CD4-positive, alpha-beta T cell (primary cell): ENCODE measurements at places on chromosomes 5 and 9.

DNA sequence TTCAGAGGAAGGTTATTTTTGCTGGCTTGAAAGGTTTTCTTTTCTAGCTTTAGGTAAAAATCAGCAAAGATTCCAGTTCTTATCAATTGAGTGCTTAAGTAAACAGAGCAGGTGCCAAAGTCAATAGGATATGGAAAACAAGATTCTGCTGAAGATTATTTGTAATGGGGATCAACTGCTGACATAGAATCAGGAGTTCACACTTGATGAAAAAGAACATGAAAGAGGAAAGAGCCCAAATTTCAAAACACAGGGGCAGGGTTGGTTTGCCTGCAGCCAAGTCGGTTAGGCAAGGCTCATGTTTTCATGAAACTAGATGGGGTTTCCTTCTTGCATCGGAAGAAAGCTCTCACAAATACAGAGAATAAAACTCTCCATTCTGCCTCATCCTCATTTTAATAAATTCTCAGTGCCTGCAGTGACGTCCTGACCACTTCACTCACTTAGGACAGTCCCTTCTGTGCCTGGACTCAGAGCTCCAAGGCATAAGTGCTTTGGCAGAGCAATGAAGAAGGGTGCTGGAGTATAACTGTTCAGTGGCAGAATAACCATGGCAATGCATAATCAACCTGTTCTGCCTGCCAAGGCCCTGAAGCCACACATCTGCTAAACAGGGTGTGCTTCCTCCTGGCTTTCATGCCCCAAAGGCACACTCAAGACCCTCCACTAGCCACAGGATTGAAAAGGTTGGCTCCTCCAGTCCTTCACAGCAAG lies 179.6 kb downstream of the GNAQ start:
- DNase-seq: no peak

DNA sequence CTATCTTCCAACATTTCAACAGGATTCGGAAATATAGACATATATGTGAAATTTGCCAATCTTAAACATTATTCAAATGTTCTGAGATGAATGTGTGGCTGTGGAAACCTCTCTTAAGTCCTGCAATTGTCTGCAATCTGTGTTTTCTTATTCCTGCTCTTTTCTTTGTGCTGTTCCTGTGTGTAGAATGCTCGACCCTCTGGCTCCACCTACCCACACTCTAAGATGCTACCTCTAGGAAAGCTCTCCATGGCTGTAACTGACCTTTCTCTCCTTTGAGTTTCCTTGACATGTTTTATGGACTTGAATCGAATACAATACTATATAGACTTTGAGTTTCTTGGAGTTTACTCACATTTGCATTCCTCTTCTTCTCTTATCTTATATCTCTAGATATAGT lies 120.6 kb upstream of the ASTN2 start:
- no peak for DNase-seq

DNA sequence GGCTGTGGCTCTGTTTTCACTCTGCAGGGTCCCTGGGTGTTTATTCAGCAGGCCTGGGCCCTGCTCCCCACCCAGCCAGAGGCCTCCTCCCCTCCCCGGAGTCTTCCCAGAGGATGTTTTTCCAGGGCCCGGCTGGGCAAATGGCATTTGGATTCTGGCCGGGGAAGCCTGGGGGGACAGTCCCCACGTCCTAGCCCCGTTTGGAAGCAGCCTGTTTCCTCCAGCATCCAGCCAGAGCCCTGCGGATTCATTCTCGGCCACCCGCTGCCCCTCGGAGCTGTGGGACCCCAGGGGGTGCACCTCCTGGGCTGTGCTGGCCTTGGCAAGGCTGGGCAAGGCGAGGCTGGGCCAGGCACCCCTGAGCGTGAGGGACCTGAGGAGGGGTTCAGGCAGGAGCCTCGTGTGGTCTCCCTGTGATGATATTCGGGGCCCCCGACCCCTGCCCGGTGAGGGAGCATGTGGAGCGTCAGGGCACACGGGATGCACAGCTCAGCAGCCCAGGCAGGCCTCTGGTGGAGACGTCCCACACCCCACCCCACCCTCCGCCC lies 48.8 kb upstream of the EGFL7 start:
- no peak for DNase-seq

DNA sequence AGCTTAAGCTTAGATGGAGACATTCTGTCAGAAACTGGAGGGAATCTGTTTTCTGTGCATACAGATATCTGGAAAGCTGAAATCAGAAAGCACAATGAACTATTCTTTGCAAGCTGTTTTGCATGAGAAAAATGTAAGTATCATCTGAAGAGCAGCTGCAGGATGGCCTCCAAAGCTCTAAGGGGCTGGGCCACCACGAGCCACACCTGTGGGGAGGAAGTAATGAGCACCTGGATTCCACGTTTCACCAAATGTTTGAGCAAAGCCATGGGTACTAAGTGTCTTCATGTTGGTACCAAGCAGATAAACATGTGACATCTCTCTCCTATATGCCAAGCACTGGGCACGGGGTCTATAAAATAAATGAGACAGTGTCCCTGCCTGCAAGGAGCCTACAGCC lies 199.3 kb downstream of the TTLL11 start:
- no peak for DNase-seq

GRCh38 chr5:174706997-174707572 lies 17.3 kb upstream of the MSX2 start:
- no peak for DNase-seq

DNA sequence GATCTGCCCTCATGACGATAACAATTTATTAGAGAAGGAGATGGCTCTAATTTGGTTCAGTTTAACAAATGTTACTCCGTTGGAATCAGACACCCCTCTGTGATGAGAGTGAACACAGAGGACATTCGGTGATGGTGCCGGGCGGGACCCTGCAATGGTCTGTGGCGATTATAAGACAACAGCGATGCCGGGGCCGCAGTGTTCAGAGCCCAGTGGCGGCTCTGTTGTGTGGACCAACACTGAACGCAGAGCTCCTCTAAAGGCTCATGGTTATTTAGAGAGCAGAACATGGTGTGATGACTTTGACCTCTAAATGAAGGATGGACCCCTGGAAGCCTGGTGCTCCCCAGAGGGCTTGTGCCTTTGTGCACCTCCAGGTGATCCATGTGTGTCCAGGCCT lies 21.2 kb downstream of the UBE2QL1 start:
- DNase-seq: no peak

DNA sequence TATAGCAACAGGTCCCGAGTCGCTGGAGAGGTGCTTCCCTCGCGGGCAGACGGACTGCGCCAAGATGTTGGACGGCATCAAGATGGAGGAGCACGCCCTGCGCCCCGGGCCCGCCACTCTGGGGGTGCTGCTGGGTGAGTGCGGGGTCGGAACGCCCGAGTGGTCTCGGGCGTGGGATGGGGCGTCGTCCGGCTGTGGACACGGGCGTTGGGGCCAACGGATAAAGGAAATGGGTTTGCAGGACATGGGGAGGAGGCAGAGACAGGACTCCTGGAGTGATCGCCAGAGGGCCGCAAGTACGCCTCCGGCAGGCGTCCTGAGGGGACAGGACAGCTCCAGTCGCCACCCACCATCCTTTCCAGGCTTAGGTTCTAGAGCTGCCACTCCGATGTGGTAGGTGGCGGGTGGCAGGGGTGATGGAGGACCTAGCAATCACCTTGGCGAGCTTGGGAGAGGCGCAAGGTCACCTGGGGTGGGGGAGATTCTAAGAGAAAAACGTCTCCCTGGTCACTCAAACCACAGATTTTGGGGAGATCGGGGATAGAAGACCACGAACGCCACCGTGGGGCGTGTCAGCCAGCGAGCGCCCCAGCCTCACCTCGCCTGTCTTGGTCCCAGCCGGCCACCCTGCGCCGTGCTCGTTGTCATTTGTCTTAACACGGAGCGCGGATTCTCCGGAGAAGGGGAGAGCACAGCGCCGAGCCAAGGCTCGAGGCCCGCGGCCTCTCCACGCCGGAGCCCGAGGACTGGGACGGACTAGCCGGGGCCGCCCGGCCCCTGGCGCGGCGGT lies 922 bp downstream of the LMX1B start:
- DNase-seq: no peak

GRCh38 chr9:95721061-95721531 lies 154.4 kb upstream of the ERCC6L2 start:
- DNase-seq: no peak

DNA sequence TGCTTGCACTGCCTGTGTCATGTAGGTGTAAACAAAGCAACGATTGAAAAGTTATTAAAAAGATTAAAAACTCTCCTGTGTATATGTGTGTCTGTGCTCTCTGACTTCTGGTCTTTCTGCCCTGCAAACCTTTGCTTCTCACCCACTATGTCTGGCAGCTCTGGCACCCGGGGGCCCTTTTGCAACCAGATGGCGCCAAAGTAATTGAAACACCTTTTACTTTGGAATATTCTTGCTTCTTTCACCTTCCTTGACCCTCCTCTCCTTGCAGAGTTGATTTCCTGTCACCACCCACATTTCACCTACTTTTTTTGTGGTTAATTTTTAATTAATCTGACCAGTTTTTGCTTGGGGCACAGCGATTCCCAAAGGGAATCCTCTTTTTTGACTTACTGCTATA lies 275.5 kb downstream of the ARHGEF28 start:
- DNase-seq: no peak

DNA sequence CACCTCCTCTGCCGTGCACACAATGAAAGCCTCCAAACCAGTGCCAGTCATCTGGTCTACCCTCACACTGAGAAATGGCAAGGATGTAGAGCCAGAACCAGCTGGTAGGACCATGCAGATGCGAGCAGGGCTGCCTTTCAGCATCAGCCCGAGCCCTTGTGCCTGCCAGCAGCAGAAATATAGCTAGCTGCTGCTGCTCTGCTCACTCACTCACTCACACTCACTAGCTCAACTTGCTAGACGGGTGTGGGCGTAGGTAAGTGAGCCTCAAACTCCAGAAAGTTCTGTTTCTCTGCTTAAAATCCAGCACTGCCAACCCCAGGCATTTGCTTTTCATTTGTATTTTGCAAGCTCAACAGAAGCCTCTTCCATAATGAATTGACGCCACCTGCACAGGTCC lies 114.0 kb downstream of the DRD1 start:
- no peak for DNase-seq

DNA sequence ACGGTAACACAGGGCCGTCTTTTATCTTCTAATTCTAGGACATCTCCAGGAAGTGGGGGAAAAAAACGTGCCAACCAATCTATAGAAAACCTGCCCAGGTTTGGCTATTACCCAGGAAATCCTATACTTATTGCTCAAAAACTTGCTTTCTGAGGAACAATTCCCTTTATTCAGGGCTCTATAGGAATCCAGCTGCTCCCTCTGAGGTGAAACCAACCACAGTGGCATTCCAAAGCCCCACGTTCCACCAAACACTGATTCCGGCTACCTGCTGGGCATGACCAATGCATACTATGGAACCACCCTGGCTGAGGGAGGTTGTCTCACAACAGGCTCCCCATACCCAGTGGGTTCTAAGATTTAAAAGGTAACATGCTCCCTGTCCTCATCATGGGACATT lies 57.6 kb downstream of the GLIS3 start:
- DNase-seq: no peak

DNA sequence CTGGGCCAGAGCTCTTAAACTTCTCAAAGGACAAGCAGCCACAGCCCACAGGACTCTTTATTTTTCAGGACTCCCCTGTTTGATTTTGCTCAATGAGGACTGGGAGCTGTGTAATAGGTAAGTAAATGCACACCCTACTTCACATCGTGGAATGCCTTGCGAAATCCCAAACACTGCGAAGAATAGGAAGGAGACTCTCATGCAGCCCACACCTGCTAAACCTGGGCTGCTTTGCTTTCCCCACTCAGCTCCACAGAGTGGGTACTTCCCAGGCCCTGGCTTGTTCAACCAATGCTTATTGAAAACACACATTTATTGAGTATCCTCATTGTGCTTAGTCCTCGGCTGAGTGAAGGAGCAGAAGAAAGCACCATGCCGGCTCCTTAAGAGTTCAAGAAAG lies 103.3 kb upstream of the FSTL4 start:
- DNase-seq: no peak

DNA sequence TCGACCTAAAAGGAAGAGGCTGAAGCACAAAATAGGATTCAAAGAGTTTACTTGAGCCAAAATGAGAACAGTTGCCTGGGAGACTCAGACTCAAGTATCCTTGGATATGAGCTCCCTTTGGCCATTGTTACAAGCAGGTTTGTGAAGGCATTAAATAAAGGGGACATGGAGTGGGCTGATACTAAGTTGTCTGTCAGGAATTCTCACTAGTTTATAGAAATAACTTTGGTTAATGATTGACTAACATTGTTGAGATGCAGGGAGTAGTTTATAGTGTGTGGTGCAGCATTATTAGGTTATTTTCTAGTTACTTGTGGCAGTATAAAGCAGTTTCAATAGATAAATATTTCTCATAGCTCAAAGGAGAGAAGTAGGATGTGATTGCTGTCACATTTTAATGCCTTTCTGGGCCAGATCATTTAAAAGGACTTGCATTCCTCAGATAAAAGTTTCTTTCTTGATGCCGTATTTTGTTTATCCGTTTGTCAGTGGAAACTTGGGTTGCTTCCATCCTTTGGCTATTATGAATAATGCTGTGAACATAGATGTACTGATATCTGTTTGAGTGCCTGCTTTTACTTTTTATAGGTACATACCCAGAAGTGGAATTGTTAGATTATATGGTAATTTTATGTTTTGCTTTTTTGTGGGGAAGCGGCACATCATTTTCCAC lies 9.1 kb downstream of the AP3S1 start:
- DNase-seq: no peak

DNA sequence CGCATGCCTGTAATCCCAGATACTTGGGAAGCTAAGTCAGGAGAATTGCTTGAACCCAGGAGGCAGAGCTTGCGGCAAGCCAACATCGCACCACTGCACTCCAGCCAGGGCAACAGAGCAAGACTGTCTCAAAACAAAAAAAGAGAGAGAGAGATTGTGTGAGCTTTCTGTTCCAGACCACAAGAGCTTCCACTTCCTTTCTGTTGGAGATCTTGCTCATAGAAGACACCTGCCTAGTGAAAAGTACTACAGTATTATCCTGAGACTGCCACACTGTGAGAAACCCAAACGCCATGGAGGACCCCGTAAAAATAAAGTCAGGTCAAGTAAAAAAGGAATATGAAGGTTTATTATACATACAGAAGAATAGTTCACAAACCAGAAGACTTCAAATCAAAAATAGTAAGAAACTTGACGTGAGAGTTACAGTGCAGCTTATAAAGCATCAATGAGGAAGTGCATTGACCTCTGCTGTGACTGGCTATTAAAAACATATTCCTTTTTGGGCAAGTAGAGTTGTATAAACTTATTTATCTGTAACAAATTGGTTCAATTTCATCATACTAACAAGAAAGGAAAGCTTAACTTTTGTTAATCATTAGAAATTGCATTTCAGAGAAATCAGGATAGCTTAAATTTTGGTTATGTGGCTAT lies 4.3 kb upstream of the EMB start:
- no peak for DNase-seq

GRCh38 chr9:83596899-83597504 lies 25.9 kb upstream of the IDNK start:
- DNase-seq: no peak

GRCh38 chr5:67173959-67174358 lies 22.6 kb downstream of the CD180 start:
- no peak for DNase-seq

- DNase-seq: no peak
Measured at GRCh38 chr9:107466826-107467225, 22.7 kb downstream of the KLF4 start.

GRCh38 chr5:109125755-109126429 lies 283.9 kb downstream of the PJA2 start:
- DNase-seq: no peak
